ENCODE measurements at places on chromosomes 6 and 20. TPM values are rescaled to one million over a fixed set of nuclear protein-coding genes. Genes with fewer than 3 reads are reported as not detected.

CD24 gene
- 118 TPM for polyA plus RNA-seq

WFDC2 gene
- polyA plus RNA-seq: not detected

LAMA2 gene
- polyA plus RNA-seq: 0.25 TPM

NHLRC1 gene
- 0.45 TPM for polyA plus RNA-seq

RFX6 gene
- not detected for polyA plus RNA-seq

ULBP1 gene
- polyA plus RNA-seq: 0.04 TPM

All from B cell (primary cell).